Kasumi-1 (cell line): ENCODE measurements at places on chromosomes 7 and 10.

DNA sequence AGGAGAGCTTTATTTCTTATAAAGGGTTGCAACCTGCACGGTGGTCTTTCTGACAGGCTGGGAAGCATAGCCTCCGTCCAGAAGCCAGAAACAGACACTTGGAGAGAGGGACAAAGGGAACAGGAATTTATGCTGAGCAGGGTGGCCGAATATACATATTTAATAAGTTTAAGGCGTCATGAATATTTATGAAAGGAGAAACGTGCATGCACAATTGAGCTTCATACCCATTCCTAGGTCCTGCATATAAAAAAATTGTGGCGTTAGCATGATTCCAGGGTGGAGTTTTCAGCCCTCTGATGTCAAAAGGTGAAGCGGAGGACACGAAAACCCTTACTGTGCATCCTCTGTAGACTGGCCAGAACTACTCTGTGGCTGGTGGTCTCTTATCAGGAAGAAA is 10.7 kb downstream of the CCDC126 start:
- no peak for DNase-seq

DNA sequence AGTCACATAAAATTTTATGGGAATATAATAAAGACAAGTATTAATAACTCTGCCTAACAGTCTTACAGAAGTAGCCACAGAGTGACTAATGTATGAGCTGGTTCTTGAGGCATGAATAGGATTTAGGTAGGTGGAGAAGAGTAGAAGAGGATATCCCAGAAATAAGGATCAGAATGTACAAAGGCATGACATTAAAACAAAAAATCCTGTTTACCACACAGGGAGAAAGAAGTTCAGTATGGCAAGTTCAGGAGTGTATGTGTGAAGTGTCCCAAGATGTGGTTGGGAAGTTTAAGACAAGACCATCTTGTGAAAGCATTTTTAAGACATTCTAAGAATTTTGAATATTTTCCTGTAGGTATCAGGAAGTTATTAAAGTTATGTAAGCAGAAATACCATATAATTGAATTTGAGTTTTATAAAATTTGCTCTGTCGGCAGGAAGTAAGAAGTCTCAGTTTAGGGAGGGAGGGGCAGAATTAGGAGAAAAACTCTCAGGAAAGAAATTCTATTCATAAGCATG is 64.7 kb upstream of the CAV2 start:
- no peak for DNase-seq

DNA sequence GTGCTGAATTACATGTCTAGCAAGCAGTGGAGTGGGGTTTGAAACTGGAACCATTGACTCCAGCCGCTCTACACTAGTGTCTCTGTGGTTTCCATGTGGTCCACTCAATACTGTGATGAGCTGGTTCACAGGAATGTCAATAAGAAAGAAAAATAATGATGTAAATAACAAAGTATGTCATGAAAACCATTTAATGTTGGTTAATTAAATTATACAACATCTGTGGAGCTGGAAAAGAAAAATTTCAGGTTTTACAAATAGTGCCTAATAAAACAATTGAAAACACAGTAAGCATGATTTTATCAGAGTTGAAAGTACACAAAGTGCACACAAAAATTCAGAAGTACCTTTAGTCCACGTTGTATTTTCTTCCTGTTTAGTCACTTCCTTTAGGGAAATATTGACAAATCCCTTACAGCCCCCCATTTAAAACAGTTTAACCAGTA is 28.7 kb upstream of the NAMPT start:
- no peak for DNase-seq

GRCh38 chr7:139231513-139232376 is 708 bp downstream of the UBN2 start:
- DNase-seq, result no peak

DNA sequence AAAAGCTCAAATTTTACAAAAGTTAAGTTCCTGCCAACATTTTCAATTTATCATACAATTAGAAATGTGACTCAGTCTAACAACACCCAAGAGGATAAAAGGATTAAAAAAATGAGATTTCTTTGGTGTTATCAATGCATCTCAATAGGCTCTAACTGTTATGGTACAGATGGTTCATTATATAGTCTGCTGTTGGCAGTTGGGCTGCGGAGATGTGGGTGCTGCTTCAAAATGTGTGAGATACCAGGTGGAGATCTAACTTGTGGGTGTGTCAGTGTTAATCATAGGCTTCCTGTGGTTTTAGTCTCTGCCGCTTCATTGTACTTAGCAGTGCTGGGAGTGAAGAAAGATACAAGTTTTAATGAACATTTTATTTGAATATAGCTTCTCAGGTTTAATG is 231.2 kb downstream of the EXOC4 start:
- no peak for DNase-seq

DNA sequence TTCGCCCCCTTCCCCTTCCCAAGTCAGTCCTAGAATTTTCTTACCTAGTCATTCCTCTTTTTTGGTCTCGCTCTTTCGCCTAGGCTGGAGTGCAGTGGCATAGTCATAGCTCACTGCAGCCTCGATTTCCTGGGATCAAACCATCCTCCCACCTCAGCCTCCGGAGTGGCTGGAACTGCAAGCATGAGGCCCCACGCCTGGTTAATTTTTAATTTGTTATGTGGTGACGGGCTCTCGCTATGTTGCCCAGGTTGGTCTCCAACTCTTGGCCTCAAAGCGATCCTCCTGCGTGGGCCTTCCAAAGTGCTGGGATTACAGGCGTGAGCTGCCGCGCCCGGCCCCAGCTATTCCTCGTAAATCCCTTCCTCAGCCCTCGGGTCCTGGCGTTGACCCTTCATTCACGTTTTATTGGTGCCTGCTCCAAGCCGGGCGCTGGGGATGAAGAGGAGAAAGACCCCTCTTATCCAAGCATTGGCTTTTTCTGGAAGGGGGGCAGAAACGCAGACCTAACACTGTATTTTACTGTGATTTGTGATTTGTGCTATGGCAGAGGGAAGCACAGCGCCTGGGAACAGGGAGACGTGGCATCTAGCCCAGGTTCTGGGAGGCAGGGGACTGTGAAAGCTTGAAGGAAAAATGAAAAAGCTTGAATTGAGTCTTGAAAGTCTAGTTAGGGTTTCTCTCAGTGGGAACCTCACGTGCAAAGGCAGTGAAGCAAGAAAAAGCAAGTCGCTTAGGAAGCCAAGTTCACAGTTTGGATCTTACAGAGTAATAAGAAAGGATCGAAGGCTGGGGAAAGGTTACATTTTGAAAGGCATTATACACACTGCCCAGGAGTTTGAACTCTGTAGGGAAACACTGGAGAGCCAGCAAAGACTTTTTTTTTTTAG is 516 bp downstream of the ZNHIT1 start:
- no peak for DNase-seq

DNA sequence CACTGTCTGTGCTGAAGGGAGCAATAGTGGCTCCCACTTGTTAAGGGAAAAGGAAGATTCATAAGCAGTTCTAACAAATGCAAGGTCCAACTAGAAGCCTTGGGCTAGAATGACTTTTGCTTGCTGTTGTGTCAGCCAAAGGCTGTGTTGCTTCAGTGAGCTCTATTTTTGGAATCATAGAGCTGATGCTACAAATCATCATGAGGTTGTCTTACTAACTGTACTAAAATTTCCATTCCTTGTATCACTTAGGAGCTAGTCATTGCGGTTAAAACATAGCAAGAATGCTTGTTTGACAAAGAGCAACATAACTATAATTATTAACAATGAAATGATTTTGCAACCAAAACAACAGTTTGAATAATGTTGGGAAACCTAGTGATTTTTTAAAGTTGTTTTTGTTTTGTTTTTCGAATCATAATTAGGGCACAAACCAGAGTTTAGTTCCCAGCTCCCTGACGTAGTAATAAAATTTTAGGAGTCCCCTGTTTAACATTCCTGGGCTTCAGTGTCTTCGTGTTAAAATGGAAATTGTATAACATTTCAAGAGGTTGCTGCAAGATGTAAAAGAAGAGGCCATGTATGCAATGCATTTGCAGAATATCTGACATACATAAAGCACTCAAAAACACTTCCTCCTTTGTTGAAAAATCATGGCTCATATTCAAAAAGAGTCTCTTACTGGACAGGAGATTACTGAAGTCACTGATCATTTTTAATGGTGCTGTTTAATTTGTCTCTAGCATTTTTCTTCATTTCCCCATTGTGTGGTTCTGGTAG is 183.4 kb downstream of the MACC1 start:
- DNase-seq, result no peak

- DNase-seq, result no peak
Observed at GRCh38 chr10:72351479-72351878, 3.2 kb downstream of the DNAJB12 start.

DNA sequence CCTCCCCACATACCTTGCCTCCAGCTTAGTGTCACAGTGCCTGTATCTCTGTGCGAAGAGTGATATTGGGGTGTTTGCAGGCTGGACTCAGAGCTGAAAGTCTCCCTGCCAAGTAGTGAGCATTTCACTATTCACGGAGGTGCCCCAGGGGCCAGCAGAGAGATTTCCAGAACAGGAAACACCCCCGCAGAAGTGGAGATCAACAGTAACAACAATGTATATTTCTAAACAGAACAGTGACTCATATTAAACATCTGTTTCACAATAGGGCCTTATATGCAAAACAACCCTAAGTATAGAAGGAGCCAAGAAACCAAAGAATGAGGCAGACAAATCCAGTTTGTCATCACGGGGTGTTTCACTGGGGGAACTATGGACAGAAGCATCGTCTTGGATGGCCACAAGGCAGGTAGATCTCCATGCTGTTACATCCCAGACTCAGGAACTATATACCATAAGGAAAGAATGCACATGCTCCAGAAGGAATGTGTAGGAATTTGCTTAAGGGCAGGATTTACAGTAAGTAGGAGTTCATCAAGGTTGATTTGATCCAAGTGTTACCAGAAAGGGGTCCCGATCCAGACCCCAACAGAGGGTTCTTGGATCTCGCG is 29.3 kb upstream of the CCL24 start:
- peak; percentile 18 for DNase-seq

DNA sequence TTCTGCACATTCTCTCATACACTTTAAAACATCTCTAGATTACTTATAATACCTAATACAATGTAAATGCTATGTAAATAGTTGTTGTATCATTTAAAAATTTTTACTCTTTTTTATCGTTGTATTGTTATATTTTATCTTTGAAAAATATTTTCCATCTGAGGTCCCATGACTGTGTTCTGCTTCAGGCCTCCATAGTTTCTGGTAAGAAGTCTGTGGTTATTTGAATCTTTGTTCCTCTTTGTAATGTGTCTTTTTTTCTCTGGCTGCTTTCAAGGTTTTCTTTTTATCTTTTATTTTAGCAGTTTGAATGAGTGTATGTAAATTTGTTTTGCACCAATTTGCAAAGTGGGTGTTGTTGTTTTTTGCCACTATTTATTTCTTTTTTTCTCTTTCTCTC is 263.1 kb downstream of the RPS24 start:
- peak; percentile 69 for DNase-seq

- no peak for DNase-seq
Observed at GRCh38 chr10:19929506-19930140, 113.4 kb downstream of the PLXDC2 start.

DNA sequence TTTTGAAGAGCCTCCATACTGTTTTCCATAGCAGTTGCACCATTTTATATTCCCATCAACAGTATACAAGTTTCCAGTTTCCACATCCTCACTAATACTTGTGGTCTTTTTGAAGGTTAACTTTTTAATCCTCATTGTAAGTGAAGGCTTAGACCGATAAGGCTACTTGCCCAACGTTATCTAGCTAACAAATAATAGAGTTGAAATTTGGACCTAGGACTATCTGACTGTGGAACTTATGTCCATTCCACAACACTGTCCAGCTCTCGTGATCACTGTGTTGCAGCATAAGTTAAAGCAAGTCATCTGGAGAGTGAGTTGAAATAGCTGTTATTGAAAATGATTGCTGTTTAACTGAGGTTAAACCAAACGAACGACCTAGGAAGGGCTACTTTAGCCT is 84.0 kb downstream of the ZNF92 start:
- DNase-seq, result no peak

DNA sequence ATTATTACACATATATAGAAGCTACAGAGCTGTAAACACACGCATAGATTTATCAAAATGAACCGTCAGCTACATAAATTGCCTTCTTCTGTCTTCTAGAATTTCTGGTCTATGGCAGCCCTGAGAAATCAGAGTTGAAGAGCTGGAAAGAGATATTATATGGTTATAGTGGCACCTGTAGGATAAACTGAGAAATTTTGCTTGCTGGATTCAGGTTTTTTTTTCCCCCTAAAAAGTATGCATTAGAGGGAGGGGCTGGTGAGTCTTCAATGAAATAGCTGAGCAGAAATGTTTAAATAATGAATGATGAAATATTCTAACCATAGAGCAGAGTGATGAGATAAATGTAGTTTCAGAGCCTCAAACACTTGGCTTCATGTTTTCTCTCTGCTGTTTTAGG is 78.0 kb upstream of the DYNC1I1 start:
- DNase-seq, result no peak

DNA sequence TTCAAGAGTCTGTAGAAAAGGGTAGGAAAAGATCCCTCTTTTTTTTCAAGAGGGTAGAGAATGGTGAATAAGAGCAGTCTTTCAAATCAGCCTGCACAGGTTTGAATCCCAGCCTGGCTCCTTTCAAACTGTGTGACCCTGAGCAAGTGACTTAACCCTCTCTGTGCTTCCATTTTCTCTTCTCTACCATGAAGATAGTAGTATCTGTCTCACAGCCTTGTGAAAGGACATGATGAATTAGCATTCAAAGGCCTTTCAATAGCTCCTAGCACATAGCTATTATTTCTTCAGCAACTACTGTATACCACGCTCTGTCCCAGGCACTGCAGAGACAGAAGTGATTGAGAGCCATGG is 25.4 kb downstream of the LEP start:
- no peak for DNase-seq

GRCh38 chr7:135334830-135335543 is 101.3 kb downstream of the STRA8 start:
- no peak for DNase-seq

DNA sequence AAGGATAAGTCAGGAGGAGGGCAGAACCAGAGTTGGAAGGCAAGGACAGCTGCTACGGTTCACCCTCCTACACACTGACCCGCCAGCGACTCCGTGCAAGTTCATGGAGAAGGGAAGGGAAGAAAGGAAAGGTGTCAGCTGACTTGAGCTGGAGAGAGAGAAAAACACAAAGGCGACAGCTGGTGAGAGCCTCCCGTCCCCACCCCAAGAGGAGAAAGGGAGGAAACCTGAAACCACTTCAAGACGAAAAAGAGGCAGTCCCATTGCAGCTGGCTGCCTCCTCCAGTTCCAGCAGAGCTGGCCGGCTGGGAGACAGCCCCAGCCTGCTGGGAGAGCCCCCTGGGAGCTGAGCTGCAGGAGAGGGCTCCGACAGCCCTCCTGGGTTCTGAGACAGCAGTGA is 75.2 kb downstream of the PARD3 start:
- DNase-seq, result peak; percentile 90

- DNase-seq, result no peak
Observed at GRCh38 chr7:15571301-15571878, 9.6 kb upstream of the AGMO start.

DNA sequence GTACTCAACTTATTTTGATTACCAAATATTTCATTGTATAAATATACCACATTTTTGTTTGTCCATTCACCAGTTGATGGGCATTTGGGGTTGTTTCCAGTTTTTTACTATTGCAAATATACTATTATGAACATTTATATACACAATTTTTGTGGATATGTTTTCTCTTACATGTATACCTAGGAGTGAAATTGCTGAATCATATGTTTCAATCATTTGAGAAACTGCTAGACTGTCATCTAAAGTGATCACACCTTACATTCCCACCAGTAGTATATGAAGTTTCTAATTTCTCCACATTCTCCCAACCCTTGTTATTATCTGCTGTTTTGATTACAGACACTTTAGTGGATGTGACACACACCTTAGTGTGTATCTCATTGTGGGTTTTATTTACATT is 257.9 kb downstream of the ABCA13 start:
- no peak for DNase-seq
